Lower leg skin (tissue), 4 donors: ENCODE measurements at places on chromosomes 1 and 21. TPM values are rescaled to one million over a fixed set of nuclear protein-coding genes. Genes with fewer than 3 reads are reported as not detected.
A peak's percentile ranks its signal among the peaks of the same experiment; 100 is the strongest.

The CNN3 gene
- total RNA-seq: 39.8 TPM

GRCh38 chr1:244436336-244437085 is 15.2 kb downstream of the ADSS2 start:
- DNase-seq: no peak

The TSNAX gene
- 31.8 TPM for total RNA-seq

GRCh38 chr1:183730107-183730724 is 74.7 kb upstream of the RGL1 start:
- DNase-seq: no peak

DNA sequence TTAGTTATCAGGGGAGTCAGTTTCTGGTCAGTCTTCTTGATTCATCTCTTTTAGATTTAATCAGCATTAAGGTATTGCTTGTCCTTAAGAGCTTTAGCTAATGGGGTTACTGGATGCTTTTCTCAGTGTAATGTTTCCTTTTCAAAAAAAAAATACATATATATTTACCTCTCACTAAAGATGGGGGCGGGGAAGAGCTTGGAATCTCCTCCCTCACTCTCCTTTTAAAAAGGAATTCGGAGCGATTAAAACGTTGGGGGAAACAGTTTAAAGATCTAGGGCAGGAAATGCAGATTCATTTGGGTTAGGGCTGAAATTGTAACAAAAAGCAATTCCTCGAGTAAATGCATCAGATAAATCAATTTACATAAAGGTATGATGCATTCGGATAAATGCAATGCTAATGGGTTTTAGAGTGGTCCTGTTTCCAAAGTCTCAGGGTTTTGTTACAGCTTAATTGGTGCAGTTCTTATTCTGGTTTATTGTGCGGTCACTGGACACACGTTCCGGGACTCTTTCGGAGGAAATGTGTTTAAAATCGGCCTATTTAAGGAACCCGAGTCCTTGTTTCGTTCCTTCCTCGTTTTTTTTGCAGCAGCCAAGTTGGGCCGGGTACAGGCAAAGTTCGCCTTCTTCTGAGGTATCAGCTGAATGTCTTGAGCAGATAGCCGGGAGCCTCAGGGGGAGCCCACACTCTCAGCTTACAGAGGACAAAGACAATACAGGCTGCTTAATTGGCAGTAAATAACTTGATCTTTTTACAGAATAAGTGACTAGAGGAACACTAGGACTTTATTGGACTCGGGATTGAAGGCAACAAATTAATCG is 1.6 kb downstream of the LMO4 start:
- no peak for DNase-seq

DNA sequence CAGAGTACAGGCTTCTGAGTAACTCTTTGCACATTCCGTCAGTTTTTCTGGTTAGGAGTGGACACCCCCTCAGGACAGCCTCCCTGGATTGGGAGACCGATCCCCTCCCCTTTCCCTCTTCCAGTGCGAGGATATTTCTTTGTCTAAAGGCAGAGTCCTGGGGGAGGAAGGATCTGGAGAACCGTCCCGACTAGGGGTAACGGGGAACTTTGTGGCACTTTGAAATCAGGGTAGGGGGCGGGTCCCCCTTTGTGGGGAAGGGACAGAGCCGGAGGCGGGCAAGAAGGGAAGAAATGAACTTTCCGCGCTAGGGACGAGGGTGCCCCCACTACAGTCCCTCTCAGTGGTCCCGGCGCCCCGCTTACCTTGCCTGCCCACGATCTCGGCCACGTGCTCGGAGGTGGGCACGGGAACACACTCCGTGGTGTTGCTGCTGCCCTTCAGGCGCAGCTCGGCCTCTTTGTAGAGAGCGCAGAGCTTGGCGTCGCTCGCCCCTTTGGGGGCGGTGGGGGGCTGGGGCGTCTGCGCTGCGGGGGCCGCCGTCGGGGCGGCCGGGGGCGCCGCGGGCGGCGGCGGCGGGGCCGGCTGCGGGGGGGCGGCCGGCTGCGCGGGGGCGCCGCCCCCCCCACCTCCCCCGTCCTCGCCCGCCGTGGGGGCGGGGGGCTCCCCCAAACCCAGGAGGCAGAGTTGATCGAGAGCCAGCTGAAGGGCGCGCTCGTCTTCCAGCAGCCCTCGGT is 917 bp downstream of the MEX3A start:
- DNase-seq: no peak

DNA sequence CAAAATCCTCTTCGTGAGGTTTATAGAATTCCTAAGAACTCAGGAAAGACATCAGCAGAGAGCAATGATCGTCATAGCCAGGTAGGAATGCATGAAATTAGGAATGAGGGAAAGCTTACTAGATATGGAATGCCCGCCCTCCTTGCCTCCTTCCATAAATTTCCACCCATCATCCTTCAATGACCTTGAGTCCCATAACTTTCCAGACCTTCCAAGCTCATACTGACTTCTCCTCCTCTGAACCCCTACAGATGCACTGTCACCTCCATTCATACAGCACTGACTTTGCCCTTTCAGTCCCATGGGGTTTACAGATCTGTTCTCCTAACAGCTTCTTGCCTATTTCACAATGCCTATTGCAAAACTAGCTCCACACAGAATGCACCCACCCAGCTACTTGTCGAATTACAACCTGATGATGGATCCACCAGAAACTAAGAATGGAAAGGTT is 23.8 kb upstream of the PPP1R15B start:
- DNase-seq: no peak

DNA sequence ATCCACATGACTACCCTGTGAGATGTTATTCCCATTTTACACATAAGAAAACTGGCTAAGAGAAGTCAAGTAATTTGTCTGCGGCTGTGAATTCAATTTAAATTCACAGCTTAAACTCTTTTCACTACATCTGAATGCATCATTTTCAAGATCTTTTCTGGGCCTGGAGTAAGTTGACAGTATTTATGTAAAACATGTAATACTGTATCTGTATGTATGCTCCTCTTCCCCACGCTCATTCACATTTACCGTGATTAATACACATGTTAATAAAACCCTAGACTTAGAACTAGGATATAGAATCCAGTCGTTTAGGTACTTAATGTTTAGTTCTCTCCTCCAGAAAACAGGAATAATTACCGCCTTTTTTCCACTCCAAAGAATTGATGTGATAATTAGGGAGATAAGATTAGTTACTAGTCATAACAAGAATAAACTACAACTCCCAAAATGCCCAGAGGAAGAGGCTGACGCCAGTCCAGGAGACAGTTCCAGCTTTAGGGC is 442 bp upstream of the PPP1R12B start:
- DNase-seq: no peak

DNA sequence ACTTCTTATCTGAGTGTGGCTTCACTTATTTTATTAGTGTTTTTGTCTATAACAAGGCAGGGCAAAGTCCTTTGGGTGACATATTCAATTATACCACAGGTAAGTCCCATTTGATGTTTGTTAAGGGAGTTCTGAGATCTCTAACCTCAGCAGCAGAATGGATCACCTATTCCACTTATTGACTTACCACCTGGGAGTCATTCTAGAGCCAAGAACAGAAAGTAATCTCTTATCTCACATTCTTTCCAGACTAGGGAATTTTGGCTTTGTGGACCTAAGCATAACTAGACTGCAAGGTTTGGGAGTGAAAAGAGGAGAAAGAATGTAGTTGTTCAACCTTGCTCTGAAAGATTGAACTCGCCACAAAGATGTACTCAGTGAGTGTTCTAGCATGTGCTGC is 13.2 kb downstream of the FNDC7 start:
- no peak for DNase-seq

- DNase-seq: no peak
Measured at GRCh38 chr21:31476263-31477022, 132.4 kb upstream of the TIAM1 start.

- DNase-seq: no peak
Measured at GRCh38 chr1:10050611-10051010, 17.9 kb downstream of the UBE4B start.

DNA sequence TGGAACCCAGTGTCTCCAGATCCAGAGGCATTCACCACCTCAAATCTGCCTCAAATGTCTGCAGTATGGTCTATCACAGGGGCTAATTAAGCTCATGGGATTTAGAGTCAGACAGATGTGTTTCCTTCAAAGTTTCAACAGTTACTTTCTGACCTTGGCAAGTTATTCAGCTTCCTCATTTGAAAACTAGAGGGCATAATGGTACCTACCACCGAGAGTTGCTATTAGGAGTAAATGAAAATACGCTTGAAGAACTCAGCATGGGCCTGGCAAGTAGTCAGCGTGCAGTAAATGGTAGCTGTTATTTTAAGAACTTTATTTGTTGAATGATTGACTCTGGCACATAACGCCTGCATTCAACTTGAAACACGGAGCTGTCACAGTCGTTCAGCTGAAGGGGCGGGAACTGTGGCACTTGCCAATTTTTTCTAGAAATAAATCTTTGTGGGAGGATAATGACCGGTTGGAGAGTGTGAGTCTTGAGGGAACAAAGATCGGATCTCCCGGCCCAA is 1.2 kb upstream of the CAP1 start:
- DNase-seq: no peak

- DNase-seq: no peak
Measured at GRCh38 chr1:228147768-228148167, 2.0 kb upstream of the GJC2 start.

DNA sequence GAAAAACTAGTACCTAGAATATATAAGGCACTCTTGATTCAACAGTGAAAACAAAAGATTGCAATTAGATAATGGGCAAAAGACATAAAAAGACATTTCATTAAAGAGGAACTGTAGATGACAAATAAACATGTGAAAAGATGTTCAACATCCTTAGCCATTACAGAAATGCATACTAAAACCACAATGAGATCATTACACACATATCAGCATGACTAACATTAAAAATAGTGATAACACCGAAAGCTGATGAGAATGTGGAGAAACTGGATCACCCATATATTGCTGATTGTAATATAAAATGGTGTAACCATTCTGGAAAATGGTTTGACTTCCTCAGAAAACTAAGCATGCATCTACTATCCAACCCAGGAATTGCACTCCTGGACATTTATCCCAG is 340.3 kb downstream of the SEC16B start:
- no peak for DNase-seq

DNA sequence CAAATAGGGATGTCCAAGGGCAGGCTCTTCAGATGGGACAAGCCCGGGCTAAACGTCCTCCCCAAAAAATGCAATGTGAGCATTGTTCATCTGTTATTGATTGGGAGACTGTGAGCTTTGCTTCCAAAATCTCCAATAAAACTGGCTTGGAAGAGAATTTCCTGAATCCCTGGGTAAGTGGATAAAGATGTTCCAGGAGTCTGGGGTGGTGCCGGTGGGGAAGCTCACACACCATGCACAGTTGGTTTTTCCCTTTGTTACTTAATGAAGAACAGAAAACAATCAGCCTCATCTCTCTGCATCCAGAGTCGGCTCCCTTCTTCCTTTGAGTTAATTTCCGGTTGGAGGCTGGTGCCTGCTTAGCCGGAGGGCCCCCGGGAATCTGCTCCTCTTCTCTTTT is 72.1 kb upstream of the ZBTB40 start:
- no peak for DNase-seq

DNA sequence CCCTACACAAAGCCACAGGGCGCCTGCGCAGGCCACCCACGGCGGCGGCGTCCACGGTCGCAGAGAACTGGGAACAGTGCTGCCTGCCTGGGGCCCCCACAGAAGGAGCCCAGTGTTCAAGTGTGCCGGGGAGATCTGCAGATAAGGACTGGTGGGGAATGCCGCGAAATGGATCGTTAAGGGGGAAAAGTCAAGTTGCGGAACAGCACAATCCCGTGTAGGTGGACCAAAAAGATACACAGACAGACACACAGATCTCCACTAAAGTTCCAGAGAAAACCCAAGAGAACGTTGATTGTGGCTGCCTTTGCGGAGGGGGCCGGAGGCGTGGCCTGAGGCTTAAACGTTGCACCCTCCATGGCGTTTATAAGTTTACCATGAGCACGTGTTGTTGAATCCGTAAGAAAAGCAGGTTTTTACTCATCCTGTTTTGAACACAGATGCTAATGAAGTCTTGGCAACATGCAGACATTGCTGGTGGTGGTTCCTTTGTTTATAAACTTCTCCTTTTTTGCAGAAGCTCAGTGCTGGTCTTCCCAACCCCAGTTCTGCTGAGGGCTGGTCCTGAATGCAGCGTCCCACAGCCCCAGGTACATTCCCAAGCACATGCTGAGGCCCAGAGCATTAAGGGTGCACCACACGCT is 4.1 kb downstream of the SPATC1L start:
- DNase-seq: no peak

The GPA33 gene
- total RNA-seq: not detected

The AXDND1 gene
- 0.39 TPM for total RNA-seq

The HORMAD1 gene
- 1.5 TPM for total RNA-seq

- DNase-seq: no peak
Measured at GRCh38 chr1:208300084-208300770, 56.0 kb upstream of the PLXNA2 start.

GRCh38 chr1:31366796-31367195 is 6.1 kb downstream of the FABP3 start:
- no peak for DNase-seq

GRCh38 chr1:223123011-223123610 is 19.9 kb downstream of the TLR5 start:
- DNase-seq: no peak

DNA sequence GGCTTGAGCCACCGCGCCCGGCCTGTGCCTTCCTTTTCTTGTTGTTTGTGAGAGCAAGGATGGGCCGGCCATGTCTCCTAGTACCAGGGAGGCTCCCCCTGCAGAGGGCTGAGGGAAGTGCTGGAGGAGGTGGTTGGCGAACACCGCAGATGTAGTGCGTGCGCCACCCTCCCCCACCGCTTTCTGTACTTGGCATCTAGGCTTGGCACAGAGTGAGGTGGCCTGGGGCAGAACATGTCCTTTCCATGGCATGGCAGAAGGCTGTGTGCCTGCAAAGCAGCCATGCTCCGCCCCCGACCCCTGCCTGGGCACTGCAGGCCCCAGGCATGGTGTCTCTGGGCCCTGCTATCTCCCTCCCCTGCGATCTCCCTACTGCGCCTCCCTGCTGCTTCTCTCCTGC is 30.7 kb downstream of the ALPL start:
- peak; percentile 93 for DNase-seq

DNA sequence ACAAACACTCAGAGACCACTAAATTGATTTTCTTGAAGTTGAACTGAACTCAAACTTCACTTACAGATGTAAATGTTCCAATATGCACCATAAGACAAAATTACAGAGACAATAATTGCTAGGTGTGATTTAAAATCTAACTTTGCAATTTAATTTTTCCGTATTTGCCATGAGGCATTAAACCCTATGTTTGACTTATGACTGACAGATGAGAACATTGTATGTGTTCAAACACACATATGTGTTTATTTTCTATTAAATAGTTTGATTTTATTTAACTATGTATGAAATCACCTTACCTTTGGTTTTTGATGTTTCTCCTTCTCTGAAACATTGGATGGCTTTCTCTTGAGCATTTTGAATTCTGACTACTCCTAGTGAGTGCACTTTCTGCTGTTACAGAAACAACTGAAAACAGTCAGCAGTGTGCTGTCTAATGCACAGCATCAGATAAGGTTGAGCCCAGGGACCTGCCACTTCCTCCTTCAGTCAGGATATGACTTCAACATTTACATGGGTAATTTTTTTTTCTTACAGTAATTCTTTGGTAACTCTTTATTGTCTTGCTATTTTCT is at the start of gene SAMSN1:
Gene SAMSN1, minus strand, starts transcription at position 410 of the 575 bp plus-strand sequence. Its CDS starts 54 bp downstream, at position 356.
- peak; percentile 47 for DNase-seq
